Activated CD4-positive, CD25-positive, alpha-beta regulatory T cell treated with anti-CD3 and anti-CD28 coated beads, Interleukin-2, amount 50 U/mL, for 72 hours (primary cell): ENCODE measurements at places on chromosomes 11 and 22.

DNA sequence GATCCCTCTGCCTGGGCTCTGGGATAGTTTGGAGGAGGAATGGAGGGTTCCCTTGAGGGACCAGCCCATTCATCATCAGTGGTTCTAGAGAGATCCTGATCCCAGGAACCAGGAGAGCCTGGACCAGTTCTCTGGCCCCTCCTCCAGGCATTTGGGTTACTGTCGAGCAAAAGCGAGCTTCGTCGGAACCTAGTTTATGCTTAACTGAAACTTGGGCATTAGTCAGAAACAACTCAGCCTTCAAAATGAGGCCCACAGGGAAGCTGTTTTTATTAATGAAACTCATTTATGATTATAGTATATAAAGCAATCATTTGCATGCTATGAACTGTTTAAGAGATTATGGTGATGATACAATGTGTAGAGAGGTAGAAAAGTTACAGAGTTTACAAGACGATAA lies 61.4 kb downstream of the LIF start:
- no peak for DNase-seq

- no peak for DNase-seq
Measured at GRCh38 chr11:89163686-89164085, 14.0 kb upstream of the TYR start.

DNA sequence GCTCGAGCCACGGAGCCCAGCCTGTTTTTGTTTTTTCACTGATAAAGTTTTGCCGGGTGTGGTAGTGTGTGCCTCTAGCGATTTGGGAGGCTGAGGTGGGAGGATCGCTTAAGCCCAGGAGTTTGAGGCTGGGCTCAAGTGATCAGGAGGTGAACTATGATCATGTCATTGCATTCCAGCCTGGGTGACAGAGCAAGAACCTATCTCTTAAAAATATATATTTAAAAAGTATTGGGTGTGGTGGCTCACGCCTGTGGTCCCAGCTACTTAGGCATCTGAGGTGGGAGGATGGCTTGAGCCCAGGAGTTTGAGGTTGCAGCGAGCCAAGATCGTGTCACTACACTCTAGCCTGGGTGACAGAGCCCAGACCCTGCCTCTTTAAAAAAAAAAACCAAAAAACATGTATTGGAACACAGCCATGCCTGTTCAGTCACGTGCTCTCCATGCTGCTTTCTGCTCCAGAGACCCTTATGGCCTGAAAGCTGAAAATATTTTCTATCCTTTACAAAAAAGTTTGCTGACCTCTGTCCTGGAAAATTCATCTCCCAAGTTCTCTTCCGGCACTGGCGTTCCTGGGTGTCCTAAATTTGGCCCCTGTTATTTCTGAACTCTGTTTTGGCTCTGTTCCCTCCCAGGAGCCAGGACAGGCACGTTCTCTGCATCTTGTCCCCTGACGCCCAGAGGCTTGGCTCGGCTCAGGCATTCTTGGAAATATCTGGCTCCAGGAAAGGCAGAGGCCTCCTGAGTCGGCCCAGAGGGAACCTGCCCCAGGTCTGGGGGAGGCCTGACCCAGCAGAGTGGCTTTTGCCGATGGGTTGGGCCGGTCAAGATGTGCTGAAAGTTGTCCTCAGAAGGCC lies 61.3 kb upstream of the PPP6R3 start:
- no peak for DNase-seq

GRCh38 chr11:83132191-83132590 lies 24.7 kb upstream of the PCF11 start:
- DNase-seq, result no peak

DNA sequence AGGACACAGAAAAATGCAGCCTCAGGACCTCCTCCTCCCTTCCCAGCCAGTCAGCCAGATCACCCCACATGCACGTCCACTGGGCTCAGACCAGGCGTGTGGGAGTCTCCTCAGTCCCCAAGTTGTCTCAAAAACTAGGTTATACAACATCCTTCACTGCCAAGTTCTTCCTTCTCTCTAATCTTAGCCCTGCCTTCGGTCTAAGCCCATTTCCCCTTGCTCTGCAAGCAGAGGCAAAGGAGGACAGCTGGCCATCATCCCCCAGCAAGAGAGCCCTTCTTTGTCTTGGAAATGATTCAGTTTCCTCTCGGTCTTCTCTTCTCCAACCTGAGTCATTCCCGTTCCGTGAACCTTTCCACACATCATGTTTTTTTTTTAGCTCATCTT lies 14.0 kb upstream of the NRGN start:
- no peak for DNase-seq

DNA sequence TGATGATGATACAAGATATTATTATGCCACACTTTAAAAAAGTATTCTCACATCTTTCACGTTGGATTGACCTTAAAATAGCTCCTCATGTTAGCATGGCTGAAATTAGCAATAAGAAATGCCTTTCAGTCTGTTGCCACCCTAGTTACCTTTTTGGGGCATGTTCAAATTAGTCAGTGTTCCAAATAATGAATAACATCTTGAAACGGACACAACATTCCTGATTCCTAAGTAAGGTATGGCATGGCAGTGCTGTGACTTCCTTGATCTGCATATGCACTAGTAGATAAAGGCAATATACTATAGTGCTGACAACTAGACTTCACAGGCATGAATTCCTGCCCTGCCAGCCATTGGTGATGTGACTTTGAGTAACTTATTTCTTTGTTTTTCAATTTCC lies 914.5 kb downstream of the METTL15 start:
- no peak for DNase-seq

DNA sequence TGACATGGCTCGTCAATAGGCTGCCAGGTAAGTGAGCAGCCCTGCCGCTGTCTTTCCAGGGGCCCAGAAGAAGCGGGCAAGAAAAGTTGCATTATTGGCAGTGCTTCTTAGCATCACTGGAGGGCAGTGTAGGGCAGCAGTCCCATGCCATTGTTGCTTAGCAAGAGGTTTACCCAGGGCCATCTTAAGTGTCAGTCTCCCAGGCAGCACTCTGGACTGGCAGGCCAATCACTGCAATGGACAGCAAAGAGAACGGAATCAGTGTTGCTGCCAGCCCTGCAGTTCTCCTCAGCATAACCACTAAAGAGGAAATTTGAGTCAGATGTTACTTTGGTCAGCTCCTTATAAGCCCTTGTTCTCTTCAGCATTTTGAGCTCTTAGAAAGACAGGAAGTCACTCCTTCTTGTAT lies 13.4 kb upstream of the GRK2 start:
- no peak for DNase-seq

DNA sequence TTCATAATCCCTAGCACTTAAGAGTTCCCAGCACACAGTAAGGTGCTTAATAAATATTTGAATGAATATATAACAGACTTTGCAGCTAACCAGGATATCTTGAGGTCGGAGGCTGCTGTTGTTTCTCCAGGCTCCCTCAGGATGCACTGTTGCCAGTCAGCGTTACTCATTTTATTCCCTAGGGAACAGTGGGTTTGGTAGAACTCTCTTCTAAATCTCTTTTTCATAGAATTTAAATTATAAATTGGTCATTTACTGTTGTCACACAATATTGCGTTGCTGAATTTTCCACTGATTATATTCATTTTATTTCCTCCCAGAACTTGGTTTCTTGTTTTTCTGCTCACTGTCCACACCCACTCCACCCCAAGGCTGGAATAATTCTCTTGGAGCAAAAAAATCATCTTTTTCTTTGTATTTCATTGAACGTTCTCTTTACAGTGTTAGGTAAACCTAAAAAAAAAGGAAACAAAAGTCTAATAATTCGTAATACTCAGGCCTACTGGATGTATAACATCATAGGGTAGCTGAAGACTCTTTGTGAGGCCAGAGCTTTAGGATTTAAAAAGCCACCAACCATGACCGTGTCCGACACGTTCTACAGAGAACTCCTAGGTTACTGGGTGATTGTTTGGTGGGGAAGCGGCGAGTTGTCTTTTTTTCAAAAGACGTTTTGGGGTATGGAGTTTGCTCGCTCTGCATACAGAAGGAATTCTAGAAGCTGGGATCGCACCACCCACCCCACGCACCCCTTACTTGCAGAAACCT lies 766 bp upstream of the CAPRIN1 start:
- no peak for DNase-seq

DNA sequence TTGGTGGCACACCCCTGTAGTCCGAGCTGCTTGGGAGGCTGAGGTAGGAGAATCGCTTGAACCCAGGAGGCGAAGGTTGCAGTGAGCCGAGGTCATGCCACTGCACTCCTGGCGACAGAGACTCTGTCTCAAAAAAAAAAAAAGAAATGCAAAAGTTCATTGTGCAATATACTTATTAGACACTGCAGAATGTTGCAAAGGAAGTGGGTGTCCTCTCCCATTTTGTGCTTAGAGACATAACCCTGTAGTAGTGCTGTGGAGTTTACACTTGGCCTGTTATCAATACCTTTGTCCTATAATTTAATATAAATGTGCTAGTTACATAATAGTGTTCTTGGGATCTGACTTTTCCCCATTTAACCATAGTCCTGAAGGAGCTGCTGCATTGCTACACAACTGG lies 9.4 kb downstream of the BCL2L13 start:
- no peak for DNase-seq

DNA sequence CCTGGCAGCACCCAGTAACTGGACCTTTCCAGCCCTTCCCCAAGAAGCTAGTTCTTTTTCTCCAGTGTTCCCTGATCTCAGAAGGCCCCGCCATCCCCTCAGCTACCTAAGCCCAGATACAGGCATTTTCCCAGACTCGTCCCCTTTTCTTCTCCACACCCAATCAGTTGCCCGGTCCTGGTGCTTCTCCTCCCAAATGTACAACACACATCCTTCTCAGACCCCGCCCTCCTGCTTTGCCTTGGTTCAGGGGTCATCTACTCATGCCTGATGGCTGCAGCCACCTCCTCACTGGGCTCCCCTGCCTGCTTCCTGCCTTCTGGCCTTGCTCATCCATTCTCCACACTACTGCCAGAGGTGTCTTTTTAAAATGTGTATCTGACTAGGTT lies 6.5 kb downstream of the TKFC start:
- no peak for DNase-seq

DNA sequence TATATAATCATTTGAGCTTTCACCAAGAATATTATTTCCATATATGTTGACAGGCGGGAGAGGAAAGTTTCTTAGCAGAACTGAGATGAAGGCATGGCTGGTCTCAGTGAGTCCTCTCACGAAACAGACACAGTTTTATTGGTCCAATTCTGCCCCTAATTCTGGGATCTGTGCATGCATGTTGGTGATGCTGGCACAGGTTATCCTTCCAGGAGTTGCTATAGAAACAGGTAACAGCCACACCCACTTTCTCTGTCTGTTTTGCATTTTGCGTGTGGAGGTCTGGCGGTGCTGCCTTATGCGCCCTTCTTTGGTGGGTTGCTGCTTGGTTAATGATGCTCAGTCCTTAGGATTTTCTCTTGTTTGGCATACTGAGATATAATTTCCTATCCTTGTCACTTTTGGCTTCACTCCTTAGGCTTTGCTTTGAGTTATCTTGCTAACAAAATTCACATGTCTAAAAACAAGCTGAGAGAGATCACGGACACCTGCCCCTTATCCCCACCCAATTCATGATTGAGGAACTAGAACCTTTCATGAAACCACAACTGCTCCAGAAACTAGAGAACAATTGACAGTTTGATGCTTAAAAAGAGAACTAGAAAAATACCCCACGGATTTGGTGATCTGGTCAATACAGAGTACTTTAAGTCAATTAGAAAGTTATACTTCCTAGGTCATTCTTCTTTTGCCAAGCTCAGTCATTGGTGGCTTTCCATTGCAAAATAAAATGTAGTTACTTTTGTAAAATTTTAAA lies 189.3 kb downstream of the FAT3 start:
- no peak for DNase-seq

- no peak for DNase-seq
Measured at GRCh38 chr11:2991452-2992233, 486 bp downstream of the NAP1L4 start.

DNA sequence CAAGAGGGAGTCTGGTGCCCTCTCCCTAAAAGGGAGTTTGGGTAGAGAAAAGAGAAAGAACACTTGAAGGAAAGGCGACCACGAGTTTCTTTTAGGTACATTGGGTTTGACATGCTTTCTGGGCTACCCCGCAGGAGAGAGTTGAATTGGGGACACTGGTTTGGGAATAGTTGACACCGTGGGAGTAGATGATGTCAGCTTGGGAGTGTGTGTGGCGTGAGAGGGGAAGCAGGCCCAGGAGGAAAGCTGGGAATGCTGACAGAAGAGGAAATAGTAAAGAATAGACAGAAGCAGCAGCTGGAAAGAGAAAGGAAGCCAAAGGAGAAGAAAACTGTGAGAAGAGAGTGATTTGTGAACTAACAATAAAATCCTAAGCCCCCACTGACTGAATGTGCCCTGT lies 442.9 kb downstream of the DYNC2H1 start:
- no peak for DNase-seq

GRCh38 chr11:834371-835316 lies 1.9 kb downstream of the CD151 start:
- no peak for DNase-seq

GRCh38 chr22:48827904-48828555 lies 999.6 kb downstream of the BRD1 start:
- no peak for DNase-seq
